ENCODE measurements at places on chromosomes 11 and 22. TPM values are rescaled to one million over a fixed set of nuclear protein-coding genes. Genes with fewer than 3 reads are reported as not detected.

MYO7A gene
- total RNA-seq: 7.3 TPM

DNA sequence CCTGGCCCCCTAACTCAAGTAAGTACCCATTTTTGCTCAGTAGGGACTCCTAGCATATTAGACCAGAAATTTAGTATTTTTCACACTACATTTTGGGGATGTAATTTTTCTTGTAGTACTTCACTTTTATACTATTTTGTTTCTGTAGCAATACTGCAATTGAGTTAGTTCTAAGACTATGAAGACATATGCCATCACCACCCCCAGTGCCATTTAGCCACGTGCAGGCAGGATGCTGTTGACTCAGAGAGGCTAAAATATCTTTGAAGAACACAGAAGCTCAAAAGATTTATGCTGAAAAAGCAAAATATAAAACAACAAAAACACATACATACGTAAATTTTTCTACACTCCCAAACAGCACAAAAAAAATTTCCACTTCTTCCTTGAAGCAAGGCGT lies 29.1 kb upstream of the DLAT start:
- no peak for DNase-seq

DNA sequence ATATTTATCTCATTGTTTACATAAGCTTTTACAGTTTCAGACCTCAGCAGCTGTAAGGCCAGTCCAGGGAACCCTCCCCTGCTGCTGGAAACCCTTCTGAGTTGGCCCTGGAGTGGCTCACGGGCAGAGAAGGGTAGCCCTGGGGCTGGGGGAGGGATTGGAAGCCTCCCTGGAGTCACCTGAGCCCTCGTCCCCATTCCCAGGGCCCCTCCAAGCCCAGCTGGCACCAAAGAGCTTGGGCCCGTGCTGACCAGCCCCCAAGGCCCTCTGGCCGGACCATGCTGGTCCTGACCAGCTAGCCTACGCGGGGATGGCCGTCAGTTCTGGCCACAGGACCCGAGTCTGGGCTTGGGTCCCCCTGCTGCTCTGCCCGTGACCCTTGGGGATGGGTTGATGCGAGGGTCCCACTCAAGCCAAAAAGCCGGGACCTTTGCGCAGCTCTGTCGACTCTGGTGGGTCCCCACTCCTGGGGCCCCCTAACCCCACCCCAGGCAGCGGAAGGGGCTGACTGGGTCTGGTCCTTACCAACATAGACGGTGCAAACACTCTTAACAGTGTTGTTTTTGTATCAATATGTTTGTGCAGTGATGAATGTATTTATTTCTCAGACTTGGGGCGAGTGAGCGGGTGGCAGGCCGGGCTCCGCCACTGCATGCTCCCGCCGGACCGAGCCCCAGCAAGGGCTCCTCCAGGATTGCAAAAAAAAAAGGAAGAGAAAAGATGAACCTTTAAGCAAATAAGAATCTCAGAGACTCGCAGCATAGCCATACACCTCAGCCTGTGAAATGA lies 17.5 kb upstream of the TMEM191C start:
- DNase-seq: no peak

DNA sequence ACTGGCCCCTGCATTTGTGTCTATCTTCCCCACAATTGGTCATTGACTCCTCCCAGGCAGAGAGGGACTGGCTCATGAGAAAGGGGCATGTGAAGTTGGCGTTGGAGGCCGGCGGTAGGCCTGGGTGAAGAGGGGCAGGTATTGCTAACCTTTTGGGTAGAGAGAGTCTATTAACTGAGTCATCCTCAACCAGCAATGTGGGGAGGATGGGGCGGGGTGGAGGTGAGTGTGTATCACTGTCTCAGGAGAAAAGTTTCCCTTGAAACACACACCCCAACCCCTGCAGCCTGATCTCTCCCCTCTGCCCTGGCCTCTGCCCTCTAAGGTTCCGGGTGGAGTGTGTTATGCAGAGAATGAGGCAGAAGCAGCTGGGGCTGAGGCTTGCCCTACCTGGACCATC lies 60.1 kb upstream of the PHF21B start:
- no peak for DNase-seq

- DNase-seq: no peak
Observed at GRCh38 chr11:19032990-19033389, 27.5 kb downstream of the MRGPRX2 start.

DNA sequence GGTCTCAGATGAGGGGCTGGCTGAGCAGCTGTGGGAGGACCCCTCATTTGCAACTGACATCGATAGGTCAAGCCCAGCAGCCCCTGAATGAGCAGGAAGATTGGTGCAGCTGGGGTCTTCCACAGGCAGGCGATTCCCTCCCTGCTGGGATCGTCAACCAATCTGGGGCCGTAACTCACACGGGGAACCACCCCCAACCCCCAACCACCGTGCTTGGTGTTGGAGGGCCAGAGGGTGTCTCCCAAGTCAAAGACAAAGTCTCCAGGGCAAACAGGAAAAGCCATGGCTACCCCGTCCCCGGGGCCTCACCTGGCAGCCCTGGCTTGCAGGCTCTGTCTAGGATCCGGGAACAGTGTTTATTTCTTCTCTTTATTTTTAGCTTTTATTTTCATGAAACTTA lies 26.9 kb upstream of the SCUBE1 start:
- no peak for DNase-seq

DNA sequence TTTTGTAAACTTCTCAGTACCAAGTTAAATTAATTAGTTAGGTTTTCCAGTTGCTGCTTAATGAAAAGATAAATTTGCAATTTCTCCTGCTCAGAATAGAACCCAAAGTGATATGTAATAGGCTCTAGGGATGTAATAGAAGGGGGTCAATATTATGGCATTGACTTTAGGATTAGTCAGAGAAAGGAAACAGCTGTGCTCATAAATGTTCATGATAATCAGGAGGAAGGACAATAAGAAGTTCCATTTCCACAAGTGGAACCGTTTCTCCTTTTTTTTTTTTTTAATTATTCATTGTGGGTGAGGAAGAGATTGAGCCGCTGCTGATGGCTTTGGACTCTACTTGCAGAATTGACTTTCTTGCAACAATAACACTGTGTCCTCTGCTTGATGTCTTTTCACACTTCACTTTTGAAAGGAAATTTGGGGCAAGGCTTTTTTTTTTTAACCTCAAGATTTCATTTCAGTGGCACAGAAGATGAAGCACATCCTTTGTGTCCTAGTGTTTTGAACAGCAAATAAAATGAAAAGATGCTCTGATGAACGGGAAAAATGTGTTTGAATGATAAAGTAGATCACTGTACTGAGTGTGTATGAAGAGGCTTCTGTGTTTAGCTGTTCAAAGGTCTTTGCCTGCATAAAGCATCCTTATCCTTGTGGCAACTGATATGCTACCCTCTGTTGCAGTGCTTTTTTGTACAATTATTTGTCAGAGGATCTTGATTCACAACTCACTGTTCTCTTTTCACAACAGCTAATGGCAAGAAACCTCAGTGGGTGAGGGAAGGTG lies 62.4 kb downstream of the GAS2 start:
- DNase-seq: no peak

SCUBE1 gene
- total RNA-seq: not detected

GGTLC3 gene
- total RNA-seq: not detected

DNA sequence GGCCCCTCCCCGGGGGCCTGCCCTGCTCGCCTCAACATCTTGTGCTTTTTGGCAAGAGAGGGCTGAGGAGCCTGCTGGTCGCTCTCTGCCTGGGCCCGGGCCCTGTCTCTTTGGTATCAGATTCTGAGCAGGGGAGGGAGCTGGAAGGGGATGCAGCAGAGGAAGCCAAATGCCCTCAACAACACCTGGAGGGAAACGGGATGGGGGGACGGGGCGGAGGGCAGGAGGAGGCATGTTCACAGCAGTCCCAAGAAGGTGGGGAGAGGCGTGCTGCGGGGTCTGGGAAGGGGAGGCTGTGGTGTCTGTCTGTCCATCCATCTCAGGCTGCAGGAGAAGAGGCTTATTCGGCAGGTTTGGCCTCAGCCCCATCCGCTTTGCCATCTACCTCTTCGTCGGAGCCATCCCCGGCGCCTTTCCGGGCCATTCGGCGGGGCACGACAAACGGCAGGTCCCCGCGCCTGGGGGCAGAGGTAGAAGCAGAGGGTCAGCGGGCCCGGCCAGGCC lies 29.4 kb downstream of the APOL1 start:
- DNase-seq: no peak

TMEM191B gene
- not detected for total RNA-seq

GLYATL2 gene
- total RNA-seq: not detected

DMC1 gene
- total RNA-seq: 6.8 TPM

GRCh38 chr22:36206255-36206654 lies 4.6 kb upstream of the APOL4 start:
- no peak for DNase-seq

SMCO4 gene
- 36.4 TPM for total RNA-seq

DNA sequence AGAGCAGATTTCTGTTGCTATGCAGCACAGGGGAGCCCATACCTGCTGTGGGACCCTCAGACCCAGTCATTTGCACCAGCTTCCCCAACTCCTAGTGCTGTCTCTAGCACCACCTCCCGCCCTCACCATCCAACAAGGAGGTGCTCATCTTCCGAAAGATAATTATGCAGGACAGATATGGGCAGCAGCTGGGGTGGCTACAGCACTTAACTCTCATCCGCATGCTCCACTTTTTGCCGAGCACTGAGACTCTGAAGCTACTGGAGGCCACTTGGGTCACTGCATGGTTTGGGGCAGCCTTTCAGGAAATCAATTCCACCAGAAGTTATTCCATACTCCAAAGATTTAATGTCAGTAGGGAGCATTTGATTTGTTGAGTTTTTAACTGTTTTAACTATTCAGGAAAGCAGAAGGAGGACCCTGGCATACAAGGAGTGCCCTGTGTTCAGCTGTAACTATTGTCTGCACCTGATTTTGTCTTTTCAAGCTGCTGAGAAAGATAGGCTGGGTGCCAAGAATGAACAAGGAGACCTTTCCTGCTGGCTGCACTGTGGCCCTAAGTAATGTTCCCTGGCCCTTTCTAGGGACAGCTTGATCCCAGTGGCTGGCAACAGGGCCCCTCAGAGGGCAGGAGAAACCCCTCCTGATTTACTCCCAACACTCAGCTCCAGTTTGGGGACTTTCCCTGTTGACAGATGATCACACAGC lies 67.3 kb upstream of the CSNK2A3 start:
- DNase-seq: no peak

DNA sequence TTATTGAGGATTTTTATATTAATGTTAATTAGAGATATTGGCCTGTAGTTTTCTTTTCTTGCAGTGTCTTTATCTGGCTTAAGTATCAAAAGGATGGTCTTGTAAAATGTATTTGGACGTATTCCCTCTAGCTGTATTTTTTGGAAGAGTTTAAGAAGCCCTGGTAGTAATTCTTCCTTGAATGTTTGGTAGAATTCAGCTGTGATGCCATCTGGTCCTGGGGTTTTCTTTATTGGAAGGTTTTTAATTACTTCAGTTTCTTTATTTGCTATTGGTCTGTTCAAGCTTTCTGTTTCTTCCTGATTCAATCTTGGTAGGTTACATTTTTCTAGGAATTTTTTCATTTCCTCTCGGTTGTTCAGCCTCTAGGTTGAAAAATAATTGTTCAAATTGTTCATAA lies 255.0 kb upstream of the TBCEL start:
- DNase-seq: no peak

THY1 gene
- 1.3 TPM for total RNA-seq

DPP3 gene
- 29.8 TPM for total RNA-seq

GRCh38 chr11:23315286-23315685 lies 455.0 kb upstream of the CCDC179 start:
- DNase-seq: no peak

BRMS1 gene
- 20.0 TPM for total RNA-seq

DNA sequence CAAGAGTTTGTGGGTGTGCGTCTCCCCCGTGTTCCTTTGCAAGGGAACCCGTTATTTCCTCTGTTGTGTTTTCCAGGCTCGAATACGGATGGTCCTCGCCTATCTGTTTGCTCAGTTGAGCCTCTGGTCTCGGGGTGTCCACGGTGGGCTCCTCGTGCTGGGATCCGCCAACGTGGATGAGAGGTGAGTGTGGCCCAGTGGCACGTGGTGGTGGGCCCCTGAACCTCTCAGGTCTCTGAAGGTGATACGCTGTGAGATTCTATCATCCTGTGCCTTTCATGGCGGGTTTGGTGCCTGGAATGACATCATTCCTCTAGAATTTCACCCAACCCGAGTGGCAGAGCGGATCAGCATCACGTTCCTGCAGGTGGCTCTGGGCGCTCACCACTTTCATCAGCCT lies 32.5 kb downstream of the NADSYN1 start:
- DNase-seq: no peak

IFITM2 gene
- total RNA-seq: 8.5 TPM

DNA sequence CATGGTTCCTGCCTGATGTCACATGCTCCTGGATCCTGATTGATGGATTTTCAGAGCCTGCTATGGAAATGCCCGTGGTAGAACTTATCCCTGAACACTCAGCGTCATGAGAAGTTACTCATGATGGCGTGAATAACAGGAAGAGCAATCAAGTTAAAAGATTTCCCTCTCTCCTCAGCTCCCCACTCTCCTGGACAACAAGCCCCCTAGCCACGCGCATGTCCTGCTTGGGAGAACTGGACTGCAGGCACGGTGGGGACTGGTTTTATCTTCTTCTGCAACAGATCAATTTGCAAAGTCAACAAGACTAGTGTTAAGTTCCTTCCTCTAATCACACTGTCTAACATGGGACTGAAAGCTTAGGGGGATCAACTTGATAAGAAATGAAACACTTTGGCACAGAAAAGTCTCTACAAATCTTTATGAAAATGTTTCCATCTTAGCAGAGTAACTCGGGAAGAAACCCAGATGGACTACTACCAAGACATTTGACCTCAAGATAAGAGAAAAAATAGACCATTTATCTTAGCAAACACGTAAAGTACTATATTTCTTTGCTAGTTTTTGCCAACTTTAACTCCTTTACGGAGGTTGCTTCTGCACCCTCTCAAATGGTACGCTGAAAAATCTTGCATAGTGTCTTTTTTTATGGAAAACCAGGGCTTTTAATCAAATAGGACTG lies 27.6 kb downstream of the POU2AF1 start:
- no peak for DNase-seq

- DNase-seq: no peak
Observed at GRCh38 chr11:29507376-29507775, 509.5 kb downstream of the KCNA4 start.

DNA sequence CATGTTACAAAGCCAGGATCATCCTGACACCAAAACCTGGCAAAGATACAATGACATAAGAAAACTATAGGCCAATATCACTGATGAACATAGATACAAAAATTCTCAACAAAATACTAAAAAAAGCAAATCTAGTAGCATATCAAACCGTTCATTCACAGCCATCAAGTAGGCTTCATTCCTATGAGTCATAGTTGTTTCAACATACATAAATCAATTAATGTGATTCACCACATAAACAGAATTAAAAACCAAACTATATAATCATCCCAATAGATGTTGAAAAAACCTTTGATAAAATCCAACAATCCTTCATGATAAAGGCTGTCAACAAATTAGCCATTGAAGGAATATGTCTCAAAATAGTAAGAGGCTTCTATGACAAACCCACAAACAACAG lies 1007.2 kb upstream of the RAG2 start:
- DNase-seq: no peak

IRAG1 gene
- 2.3 TPM for total RNA-seq

AGBL2 gene
- 3.0 TPM for total RNA-seq

Measured in liver (tissue), 10 donors.